Kidney (tissue), 22 donors: ENCODE measurements at places on chromosomes 4 and X. TPM values are rescaled to one million over a fixed set of nuclear protein-coding genes. Genes with fewer than 3 reads are reported as not detected.

The KDR gene
- total RNA-seq, result 28.8 TPM

The LRCH2 gene
- total RNA-seq, result 2.4 TPM

The F8A1 gene
- 44.8 TPM for total RNA-seq

The CLDN22 gene
- total RNA-seq, result not detected

The GAGE12E gene
- not detected for total RNA-seq

The NSUN7 gene
- 7.6 TPM for total RNA-seq

The NALF2 gene
- total RNA-seq, result 2.0 TPM

The STARD8 gene
- 23.4 TPM for total RNA-seq

The KCND1 gene
- total RNA-seq, result 2.2 TPM

- no peak for DNase-seq
Observed at GRCh38 chr4:68962868-68963267, 11.3 kb upstream of the UGT2A3 start.

GRCh38 chr4:175460414-175460813 lies 351.6 kb downstream of the GPM6A start:
- DNase-seq, result no peak

GRCh38 chr4:78081541-78081940 lies 24.4 kb downstream of the FRAS1 start:
- DNase-seq, result no peak

- DNase-seq, result no peak
Observed at GRCh38 chrX:131649741-131650140, 105.9 kb downstream of the OR13H1 start.

DNA sequence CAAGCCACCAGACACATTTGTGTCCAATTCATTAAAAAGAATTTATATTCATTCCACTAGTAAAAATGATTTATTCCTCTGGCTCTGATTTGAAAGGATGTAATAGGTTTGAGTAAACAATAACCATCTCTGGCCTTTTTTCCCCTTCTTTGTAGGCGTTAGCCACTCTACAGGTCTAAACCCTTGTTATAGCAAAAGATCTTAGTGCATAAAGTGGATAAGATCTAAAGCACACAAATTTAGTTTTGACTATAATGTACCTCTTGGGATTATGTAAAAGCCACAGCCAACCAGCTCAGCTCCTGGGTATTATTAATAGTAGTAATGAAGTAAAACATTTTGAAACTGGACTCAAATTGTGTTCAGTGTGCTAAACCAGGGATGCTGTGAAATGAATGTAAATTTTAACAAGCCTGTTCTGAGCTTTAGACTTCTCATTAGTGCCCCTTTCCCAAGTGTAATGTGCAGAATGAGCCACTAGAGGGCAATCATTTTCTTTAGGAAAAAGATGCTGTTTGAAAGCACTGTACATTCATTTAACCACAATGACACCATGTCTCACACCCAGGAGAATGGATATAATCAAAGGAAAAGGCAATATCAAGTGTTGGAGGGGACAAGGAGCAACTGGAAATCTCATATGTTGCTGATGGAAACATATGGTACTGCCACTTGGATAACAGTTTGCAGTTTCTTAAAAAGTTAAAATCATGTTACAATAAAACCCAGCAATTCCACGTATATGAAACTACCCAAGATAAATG lies 69.7 kb downstream of the KLHL8 start:
- no peak for DNase-seq

GRCh38 chrX:28668303-28668702 lies 81.1 kb downstream of the IL1RAPL1 start:
- DNase-seq, result no peak

DNA sequence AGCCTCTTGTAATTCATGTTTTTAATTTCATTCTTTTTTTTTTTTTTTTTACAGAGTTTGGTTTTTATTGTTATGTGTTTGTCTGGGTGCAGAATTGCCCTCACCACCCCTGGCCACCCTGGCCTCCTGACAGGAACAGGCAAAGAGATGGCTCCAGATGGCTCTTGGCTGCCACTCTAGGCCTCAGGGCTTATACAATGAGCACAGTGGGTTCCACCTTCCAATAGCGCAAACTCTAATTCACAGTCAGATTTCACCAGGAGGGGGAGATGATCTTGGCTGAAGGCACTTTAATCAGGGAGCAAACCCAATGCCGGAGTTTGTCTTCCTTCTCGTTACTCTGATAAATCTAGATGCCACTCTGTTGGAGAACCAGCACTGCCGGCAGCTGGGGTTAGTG lies 24.8 kb downstream of the CPE start:
- DNase-seq, result no peak

DNA sequence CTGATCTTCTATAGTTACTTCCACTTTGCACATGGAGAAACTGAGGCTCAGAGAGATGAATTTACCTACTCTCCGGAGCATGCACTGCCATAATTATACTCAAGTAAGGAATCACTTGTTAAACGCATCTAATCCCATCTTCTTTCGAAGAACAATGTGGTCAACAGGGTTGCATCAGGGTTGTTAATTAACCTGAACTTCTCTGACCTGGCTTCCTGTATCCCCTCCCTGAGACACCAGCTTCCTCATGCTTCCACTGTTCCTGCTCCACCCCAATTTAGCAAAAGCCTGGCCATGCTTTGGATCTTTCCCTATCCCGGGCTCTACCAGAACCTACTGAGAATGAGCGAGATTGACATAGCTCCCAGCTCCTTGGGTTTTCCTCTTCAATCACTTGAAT lies 136.7 kb downstream of the SMIM20 start:
- no peak for DNase-seq

DNA sequence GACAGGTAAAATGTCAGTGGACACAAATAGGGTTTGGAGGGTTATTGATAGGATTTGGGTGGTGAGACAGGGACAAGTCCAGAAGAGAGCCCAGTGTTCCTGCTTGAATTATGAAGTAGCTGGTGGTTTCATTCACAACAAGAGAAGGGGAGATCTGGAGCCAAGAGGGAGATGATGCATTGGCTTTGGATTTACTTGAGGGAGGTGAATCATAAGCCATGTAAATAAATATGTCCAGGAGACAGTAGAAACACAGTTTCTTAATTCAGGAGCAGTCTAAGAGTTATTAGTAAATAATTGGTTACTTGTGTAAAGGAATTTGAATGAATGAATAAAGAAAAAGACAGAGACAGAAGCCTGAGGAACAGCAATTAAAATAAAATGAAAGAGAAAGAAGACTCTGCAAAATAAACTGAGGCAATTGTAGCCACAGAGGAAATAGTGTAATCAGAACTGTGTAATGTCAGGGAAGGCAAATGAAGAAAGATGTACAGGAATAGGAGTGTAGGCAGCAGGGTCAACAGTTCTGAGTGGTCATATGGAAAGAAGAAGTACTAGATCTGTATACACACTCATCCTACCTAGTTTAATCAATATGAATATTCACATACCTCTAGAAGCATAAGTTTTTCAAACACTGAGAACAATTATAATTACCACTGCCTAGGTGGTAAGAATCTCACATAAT lies 50.2 kb upstream of the CXCL8 start:
- no peak for DNase-seq

DNA sequence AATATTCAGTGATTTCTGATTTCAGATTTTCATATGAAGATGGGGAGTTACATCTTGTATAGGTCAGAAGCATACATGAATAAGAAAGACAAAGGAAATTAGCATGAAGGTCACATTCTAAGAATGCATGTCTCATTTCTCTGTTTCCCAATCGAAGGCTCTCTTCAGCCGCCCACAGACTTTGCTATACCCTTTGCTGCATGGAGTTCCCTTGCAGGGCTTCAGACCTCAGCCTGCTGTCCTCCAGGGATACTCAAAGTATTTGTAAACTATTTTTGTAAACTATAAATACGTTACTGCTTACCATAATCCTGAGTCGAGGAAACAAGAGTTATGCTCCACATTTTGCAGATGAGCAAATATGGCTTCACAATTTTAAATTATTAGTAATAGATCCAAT lies 738.4 kb downstream of the PCDH18 start:
- no peak for DNase-seq

GRCh38 chr4:139419388-139419914 lies 34.5 kb upstream of the RAB33B start:
- peak; percentile 25 for DNase-seq

GRCh38 chr4:122702939-122703338 lies 29.6 kb upstream of the BBS12 start:
- no peak for DNase-seq

- no peak for DNase-seq
Observed at GRCh38 chr4:76736414-76736813, 161.5 kb downstream of the SOWAHB start.

- DNase-seq, result no peak
Observed at GRCh38 chrX:101385795-101386541, at the start of gene BTK. TSS of gene BTK (minus strand) at chrX:101386191. CDS start at chrX:101375284, 10,907 bp downstream.

DNA sequence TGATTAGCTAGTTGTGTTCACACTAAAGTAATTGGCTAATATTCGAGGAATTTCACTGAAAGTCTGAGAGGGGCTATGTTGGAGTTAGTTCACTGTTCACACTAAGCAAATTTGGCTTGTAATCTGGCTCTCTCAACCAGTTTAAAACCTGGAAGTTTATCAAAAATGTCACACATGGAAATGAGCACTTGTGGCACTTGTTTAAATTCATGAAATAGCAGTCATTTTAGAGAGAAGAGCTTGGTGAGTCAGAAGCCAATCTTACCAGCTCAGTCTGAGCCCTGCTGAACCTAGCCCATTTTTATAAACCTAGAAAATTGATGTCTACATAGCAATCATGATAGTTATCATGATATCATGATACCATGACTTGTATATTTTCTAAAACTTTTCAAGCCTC lies 90.7 kb upstream of the JADE1 start:
- DNase-seq, result no peak

DNA sequence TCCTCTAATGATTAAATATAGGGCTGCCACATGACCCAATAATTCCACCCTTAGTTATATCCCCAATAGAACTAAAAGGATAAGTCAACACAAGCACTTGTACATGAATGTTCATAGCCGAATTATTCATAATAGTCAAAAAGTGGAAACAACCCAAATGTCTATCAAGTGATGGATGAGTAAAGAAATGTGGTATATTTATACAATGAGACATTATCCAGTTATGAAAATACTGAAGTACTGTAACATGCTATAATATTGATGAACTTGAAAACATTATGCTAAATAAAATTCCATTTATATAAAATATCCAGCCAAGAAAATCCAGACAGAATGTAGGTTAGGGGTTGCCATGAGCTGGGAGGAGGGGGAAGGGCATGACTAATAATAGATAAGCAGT lies 436.7 kb upstream of the AADAT start:
- no peak for DNase-seq

GRCh38 chrX:138765051-138765450 lies 53.5 kb upstream of the FGF13 start:
- DNase-seq, result no peak

- DNase-seq, result no peak
Observed at GRCh38 chrX:65451663-65452062, 82.9 kb downstream of the LAS1L start.

DNA sequence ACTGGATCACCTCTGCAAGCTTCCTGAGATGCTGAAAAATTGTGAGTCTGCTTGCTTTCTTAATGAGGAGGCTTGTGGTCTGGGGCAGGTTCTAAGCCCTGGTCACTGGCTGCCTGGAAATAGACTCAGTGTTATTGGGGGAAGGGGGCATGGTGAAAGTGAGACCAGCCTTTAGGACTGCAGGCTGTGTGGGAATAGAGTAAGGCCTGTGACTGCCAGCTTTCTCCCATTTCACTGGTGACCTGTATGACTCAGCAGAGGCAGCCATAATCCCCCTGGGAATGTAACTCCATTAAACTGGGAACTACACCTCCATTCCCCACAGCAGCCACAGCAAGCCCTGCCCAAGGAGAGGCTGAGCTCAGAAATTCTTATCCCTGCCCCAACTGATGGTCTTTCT lies 55.9 kb upstream of the IL15 start:
- DNase-seq, result no peak

DNA sequence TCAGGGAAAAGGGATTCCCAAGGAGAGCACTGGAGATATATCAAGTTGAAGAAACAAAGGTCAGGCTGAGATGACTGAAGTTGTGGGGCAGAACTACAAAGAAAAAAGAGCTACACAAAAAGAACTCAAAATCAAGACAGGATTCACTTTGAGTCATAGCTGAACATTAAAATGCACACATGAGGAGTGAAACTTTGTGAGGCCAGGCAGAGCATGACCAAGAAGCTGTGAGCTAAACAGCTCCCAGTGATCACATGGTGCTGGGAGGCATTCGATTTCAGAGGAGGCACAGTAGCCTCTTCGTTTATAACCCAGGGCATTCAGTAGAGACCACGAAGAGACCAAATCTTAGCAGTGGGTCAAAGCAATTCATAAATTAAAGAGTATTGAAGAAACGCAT lies 145.3 kb downstream of the ATRX start:
- no peak for DNase-seq

GRCh38 chrX:49767236-49767635 lies 61.9 kb upstream of the PAGE4 start:
- no peak for DNase-seq

GRCh38 chr4:25030277-25031076 lies at the start of gene LGI2:
TSS of gene LGI2 (minus strand) at chr4:25030946. CDS start at chr4:25030693, 253 bp downstream.
- DNase-seq, result no peak

GRCh38 chr4:37648084-37648817 lies 37.9 kb downstream of the RELL1 start:
- DNase-seq, result peak; percentile 87

DNA sequence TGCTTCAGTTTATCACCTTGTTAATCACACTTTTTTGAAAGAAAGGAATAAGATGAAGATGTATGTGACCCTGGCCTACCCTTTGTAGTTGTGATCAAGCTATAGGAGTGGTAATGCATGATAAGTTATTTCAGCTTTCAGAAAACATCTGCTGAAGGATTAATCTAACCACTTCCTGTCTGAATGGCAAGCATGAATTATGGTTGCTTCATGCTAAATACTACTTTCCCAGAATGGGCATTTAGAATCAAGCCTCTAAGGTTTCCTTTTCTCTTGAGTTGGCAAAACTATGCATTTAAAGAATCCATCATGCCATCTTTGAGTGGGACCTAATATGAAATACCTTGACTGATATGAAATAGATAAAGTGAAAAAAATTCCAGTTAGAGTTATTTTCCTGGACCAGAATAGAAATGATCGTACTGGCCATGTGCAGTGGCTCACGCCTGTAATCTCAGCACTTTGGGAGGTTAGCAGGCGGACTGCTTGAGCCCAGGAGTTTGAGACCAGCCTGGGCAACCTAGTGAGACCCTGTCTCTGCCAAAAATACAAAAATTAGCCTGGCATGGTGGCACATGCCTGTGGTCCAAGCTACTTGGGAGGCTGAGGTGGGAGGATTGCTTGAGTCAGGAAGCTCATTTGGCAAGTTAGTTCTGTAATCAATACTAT lies 59.1 kb downstream of the ANXA3 start:
- DNase-seq, result no peak

- DNase-seq, result no peak
Observed at GRCh38 chr4:68434836-68435235, 12.4 kb upstream of the TMPRSS11E start.

- DNase-seq, result no peak
Observed at GRCh38 chr4:153733751-153734448, 25.9 kb downstream of the RNF175 start.

DNA sequence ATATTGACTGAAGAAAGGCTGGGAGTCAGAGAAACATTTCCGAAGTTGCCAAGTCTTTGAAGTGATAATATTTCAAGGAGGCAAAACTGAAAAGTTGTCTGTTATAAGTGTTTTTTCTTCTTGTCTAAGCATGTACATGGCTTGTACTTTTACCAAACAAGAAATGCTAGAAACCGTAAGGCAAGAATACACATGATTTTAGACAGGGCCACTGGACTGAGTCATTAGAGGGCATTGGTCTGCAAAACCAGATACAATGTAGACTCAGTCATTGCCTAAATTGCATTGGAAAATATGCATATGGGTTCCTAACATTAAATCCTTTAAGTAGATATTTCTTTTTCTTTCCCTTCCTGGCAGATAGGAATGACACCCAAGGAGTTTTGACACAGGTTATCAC lies 284.9 kb upstream of the PUDP start:
- no peak for DNase-seq
